ENCODE measurements at places on chromosomes 3 and 15.

GRCh38 chr15:93121107-93121506, 32.1 kb upstream of the RGMA start:
- no peak for DNase-seq

DNA sequence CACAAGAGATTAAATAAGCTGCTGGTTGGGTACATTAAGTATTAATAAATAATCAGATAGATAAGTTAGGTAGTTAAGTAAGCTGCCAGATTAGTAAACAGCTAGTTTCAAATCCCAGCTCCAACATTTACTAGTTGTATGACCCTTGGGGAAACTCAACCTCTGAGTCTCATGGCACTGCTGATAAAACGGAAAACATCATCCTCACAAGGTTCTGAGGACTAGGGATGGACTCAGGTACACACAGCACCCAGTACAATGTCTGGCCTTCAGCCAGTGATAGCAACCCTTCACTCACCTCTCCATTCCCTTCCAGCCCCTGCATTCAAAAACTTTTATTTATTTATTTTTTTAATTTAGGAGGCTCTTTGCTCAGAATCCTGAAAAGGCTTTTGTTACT, 32.3 kb downstream of the B3GNT5 start:
- peak; percentile 62 for DNase-seq

- no peak for DNase-seq
These were observed 14.4 kb upstream of the MITF start for GRCh38 chr3:69724722-69725435.

GRCh38 chr3:157297328-157297915, 137.5 kb upstream of the CCNL1 start:
- DNase-seq: no peak

- no peak for DNase-seq
These were observed 167.6 kb downstream of the RAB11A start for GRCh38 chr15:66036859-66037258.

DNA sequence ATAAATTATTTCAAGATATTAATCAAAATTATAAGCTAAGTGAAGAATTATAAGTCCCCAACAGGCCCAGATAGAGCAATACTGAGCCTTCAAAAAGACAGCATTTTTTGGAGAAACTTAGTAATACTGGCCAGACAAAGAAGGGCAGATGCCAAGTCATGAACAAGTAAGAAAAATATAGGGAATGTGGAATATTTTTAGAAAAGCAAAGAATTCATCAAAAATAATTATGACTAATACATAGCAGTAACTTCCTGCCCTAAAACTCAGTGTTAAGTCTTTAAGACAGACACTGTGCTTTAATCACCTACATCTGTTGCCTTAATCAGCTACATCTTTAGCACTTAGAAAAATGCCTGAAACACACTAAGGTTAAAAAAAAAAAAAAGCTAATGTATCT, 31.2 kb downstream of the DPH6 start:
- no peak for DNase-seq

GRCh38 chr3:43379343-43379742, 93.0 kb downstream of the SNRK start:
- no peak for DNase-seq

GRCh38 chr3:130414457-130414856, 69.0 kb downstream of the COL6A5 start:
- no peak for DNase-seq

GRCh38 chr15:76999996-77000395, 5.1 kb downstream of the PSTPIP1 start:
- no peak for DNase-seq

GRCh38 chr3:160099834-160100233, 111.2 kb downstream of the IL12A start:
- DNase-seq: no peak

- DNase-seq: no peak
These were observed 50.5 kb downstream of the LDHAL6B start for GRCh38 chr15:59257140-59257539.

- peak; percentile 19 for DNase-seq
These were observed 1.9 kb downstream of the CBLB start for GRCh38 chr3:105866656-105867653.

GRCh38 chr3:114846779-114847178, 300.3 kb downstream of the ZBTB20 start:
- DNase-seq: no peak

GRCh38 chr3:16390581-16390980, 122.9 kb downstream of the RFTN1 start:
- no peak for DNase-seq

DNA sequence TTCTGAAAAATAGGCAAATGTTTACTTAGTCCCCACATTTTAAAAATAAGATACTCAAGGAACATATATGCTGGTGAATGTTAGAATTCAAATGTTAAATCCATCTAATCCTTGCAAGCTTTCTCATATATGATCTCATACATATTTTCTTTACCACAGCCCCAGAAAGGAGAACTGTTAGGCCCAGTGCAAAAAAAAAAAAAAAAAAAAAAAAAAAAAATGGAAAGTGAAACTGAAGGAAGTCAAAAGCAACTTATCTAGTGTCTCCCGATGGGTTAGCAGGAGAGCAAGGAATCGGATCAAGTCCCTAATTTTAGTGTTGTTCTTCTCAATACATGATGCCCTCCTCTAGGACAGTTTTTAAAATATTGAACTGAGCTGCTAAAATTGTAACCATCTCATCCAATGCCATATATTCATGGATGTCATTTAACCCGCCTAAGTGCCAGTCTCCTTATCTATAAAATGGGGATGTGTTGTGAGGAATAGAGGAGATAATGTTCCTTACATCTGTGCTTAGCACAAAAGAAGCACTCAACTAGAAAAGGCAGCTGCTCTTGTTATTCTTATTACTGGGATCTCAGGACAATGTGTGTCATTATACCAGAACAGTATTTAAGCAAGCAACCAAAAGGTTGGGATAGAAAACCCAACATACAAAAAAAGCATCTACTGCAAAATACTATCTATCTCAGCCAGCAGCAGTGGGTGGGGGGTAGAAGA, 279.7 kb downstream of the MAGI1 start:
- no peak for DNase-seq

GRCh38 chr3:29655015-29655747, 374.3 kb downstream of the RBMS3 start:
- DNase-seq: no peak

GRCh38 chr3:61114316-61114953, 136.8 kb downstream of the FHIT start:
- DNase-seq: peak; percentile 36

DNA sequence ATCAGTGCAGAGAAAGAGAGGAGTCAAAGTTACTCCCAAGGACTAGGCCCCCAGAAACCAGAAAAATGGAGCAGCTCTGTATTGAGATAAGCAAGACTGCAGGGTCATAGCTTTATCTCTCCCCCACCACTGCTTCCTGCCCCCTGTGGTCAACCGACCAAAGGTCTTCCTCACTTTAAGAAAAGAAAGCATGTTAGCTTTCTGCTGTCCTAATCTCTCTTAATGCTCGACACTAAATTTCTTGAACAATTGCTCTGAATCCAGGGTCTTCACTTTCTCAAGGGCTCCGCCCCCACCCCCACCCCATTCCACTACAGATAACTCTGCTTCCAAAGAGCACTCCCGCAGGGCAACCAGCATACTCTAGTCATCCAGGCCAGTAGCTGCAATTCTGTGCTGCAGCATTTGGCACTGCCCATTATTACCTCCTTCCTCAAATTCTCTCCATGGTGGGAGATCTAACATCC, 31.9 kb downstream of the TNIK start:
- DNase-seq: no peak

DNA sequence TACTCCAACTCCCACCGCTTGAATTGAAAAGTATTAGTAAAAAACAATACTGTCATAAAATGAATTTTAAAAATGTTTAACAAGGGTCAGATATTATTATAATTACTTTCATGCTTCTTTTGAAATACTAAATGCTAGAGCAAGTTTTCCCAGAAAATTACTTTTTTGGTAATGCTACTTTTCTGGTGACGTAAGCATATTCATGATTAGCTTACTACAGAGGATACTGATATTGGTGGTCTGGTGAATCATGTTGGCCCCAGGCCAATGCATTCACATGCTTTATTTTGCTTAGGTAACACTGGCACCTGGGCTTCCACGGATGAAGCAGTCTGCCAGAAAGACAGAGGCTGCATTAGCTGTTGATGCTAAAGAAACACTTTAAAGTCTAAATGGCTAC, 12.4 kb downstream of the SPATA16 start:
- DNase-seq: no peak

- no peak for DNase-seq
These were observed 44.1 kb upstream of the CBLB start for GRCh38 chr3:105912891-105913290.

DNA sequence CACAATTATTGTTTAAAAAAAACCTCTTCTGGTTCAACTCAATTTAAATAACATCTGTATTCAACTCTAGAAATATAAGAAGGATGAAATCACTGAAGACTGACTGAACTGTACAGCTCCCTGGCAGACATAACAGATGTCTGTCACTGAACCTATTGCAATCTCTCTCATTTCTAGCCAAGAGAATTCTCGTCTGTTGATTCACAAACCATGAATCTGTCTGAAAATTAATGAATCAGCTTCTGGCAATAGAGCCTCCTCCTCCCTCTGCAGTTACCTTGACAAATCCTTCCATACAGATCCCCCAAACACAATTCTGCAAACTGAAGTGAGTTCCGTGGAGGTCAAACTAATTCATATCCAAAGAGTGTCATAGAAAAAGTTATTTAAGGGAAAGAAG, 561.4 kb downstream of the PYDC2 start:
- no peak for DNase-seq

- no peak for DNase-seq
These were observed 135.1 kb downstream of the KCNMB2 start for GRCh38 chr3:178671377-178671776.

DNA sequence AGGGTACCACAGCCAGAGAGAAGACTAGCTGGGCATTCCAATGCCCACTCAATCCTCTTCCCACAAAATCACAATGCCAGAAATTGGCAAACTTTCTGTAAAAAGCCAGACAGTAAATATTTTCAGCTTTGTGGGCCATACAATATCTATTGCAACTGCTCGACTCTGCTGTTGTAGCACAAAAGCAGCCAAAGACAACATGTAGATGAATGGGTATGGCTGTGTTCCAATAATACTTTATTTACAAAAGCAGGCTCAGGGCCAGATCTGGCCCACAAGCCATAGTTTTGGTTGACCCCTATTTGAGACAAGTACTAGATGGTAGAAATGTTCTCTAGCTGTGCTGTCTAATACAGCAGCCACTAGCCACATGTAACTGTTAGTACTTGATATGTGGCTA, 330.9 kb downstream of the ERC2 start:
- no peak for DNase-seq

DNA sequence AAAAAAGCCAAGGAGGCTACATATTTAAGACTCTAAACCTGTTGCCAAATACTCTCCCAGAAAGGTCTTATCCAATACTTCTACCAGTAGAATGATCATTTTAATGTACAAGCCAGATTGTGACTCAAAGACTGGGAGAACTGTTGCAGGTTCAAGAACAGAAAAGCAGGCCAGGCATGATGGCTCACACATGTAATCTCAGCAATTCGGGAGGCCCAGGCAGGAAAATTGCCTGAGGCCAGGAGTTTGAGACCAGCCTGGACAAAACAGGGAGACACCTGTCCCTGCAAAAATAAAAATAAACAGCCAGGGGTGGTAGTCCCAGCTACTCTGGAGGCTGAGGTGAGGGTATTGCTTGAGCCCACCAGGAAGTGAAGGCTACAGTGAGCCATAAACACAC, 17.8 kb upstream of the THUMPD3 start:
- DNase-seq: no peak

DNA sequence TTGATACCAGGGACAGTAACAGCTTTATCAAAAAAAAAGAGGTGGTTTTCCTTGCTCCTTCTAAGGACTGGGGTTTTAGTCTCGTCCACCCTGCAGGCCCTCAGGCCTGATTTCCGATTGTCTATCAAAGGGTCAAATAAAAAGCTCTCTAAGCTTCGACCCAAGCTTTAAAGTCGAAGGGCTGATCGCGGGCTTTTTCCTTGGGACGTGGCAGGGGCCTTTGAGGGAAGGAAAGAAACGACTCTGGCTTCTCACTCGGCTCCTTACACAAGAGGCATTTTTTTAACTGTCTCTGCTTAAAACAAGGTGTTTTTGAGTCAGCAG, 354 bp upstream of the KLHL24 start:
- DNase-seq: no peak

GRCh38 chr3:69738859-69739203, 433 bp upstream of the MITF start:
- DNase-seq: no peak

GRCh38 chr15:40137303-40138200, 23.3 kb upstream of the BUB1B start:
- peak; percentile 27 for DNase-seq

GRCh38 chr3:127043041-127043641, 60.2 kb downstream of the PLXNA1 start:
- DNase-seq: no peak

DNA sequence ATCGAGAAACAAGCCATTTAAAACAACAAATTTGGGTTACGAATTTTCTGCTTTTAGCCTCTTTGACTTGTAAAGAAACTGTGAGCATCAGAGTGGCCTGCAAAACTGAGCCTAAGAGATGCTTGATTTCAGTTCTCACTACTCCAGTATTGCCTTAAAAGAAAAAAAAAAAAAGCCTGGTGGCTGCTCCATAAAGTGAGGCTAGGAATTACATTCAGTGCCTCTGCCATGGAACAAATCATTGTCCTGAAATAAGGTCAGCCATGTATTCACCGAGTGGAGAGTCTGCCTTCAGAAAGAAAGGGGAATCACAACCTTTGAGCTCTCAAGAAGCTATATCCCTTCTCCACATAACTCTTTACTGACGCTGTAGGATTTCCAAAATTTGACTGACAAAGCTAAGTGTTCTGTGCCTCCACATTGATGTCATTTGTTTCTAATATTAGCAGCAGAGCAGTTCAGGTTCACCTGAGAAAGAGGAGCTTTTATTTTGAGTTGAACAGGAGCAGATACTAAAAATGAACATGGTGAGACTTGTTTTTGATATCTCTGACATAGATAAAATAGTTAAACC, 137.3 kb downstream of the SSR3 start:
- peak; percentile 65 for DNase-seq

- no peak for DNase-seq
These were observed 310.7 kb downstream of the RBMS3 start for GRCh38 chr3:29591579-29591978.

- DNase-seq: no peak
These were observed 62.0 kb downstream of the LMCD1 start for GRCh38 chr3:8563597-8563996.

DNA sequence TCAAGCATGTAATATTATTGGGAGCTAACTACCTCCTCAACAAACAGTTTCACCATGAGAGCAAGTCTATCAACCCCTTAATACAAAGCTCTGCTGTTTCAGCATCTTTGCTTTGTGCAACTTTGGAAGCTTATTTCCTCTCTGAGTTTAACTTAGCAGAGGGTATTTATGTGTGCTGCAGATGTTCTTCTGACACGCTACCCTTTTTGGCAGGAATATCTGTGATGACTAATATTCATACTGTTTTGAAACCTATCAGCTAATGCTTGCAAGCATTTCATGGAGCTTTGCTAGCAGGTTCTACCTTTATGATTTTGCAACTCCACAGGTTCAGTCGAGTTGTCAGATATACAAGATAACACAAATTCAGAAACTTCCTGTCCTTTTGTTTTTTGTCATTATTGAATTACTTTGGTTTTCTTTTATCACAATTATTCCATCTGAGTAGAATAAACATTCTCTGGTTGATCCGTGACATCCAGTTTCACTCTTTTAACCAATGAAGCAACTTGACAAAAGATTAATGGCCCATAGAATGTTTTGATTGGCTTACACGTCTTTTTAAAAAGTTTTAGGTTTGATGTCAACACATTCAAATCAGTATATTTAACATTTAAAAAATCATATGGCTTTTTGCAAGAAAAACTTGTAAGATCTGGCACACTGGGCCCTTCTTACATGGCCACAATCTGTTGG, 1.7 kb upstream of the SLC9A9 start:
- no peak for DNase-seq

GRCh38 chr15:50181969-50182218, at the start of gene SLC27A2:
Gene SLC27A2 (plus strand): TSS chr15:50182196. CDS start chr15:50182428, 232 bp downstream.
- no peak for DNase-seq
